ENCODE measurements at places on chromosomes 3 and 15. TPM values are rescaled to one million over a fixed set of nuclear protein-coding genes. Genes with fewer than 3 reads are reported as not detected.

Gene MASP1
- not detected for total RNA-seq

Gene ZCWPW2
- 0.68 TPM for total RNA-seq

Gene STAB1
- 0.09 TPM for total RNA-seq

Gene ABI3BP
- not detected for total RNA-seq

Gene COL6A5
- total RNA-seq: not detected

Gene GRK7
- 0.07 TPM for total RNA-seq

Gene CHRFAM7A
- 1.0 TPM for total RNA-seq

Gene IL17RD
- not detected for total RNA-seq

Gene SOX14
- not detected for total RNA-seq

Gene CELSR3
- 15.8 TPM for total RNA-seq

Gene RAB8B
- total RNA-seq: 252 TPM

Gene TRAT1
- 13.8 TPM for total RNA-seq

Gene HTR3E
- not detected for total RNA-seq

Gene SEMA3G
- not detected for total RNA-seq

Gene NR2E3
- not detected for total RNA-seq

Gene ZNF80
- 2.3 TPM for total RNA-seq

Gene PLA2G4E
- total RNA-seq: not detected

Gene KIF9
- 8.3 TPM for total RNA-seq

Gene SAMMSON
- not detected for total RNA-seq

Gene SGO1
- total RNA-seq: 26.5 TPM

Gene RHOV
- 0.40 TPM for total RNA-seq

Gene WDR93
- total RNA-seq: not detected

Data from activated CD8-positive, alpha-beta T cell treated with anti-CD3 and anti-CD28 coated beads for 36 hours (primary cell).